ENCODE measurements at places on chromosomes 6 and 20. TPM values are rescaled to one million over a fixed set of nuclear protein-coding genes. Genes with fewer than 3 reads are reported as not detected.

Gene COL9A1
- not detected for total RNA-seq

Gene GPR63
- 1.3 TPM for total RNA-seq

Gene ARFGEF3
- 9.5 TPM for total RNA-seq

Gene SNHG17
- total RNA-seq, result 72.3 TPM

Gene TINAG
- total RNA-seq, result not detected

Gene SCRT2
- not detected for total RNA-seq

Gene CST5
- not detected for total RNA-seq

Gene OR12D3
- total RNA-seq, result not detected

Gene HLA-DOB
- 4.0 TPM for total RNA-seq

Gene ROS1
- not detected for total RNA-seq

Gene TREM2
- not detected for total RNA-seq

Gene BPIFB4
- not detected for total RNA-seq

Gene SNPH
- total RNA-seq, result 3.2 TPM

Gene UBE2J1
- 20.5 TPM for total RNA-seq

Gene TMEM217
- total RNA-seq, result 2.0 TPM

Gene OR2J3
- not detected for total RNA-seq

Gene IL17A
- total RNA-seq, result 0.14 TPM

Gene PDE7B
- 0.27 TPM for total RNA-seq

Gene KIZ
- total RNA-seq, result 12.2 TPM

Gene DEFB132
- not detected for total RNA-seq

Gene GGTLC1
- not detected for total RNA-seq

Gene ECT2L
- total RNA-seq, result not detected

Gene CCR6
- not detected for total RNA-seq

Gene NKX2-4
- not detected for total RNA-seq

Gene CSE1L
- total RNA-seq, result 78.6 TPM

Gene TOX2
- 3.6 TPM for total RNA-seq

Gene SLC17A1
- total RNA-seq, result 0.41 TPM

Gene ENPP4
- 12.5 TPM for total RNA-seq

Gene CDC25B
- total RNA-seq, result 168 TPM

Gene ABHD16A
- total RNA-seq, result 33.1 TPM

Gene TPX2
- 215 TPM for total RNA-seq

Gene B3GALT4
- total RNA-seq, result 3.7 TPM

Gene SLC26A8
- total RNA-seq, result not detected

Gene SIRPB1
- total RNA-seq, result 1.9 TPM

Gene SLC44A4
- total RNA-seq, result 0.29 TPM

Gene PIM1
- total RNA-seq, result 280 TPM

Gene VSTM2L
- total RNA-seq, result 0.30 TPM

Gene MBOAT1
- total RNA-seq, result 11.8 TPM

Gene PSMG4
- total RNA-seq, result 14.6 TPM

Gene CTSZ
- 37.1 TPM for total RNA-seq

Gene FAM162B
- total RNA-seq, result not detected

Gene XKR7
- total RNA-seq, result 0.09 TPM

Gene COL21A1
- total RNA-seq, result not detected

Gene EPB41L1
- total RNA-seq, result 0.20 TPM

Gene PAQR8
- total RNA-seq, result 11.4 TPM

Gene TMEM170B
- total RNA-seq, result 0.39 TPM

Gene TPBG
- 0.10 TPM for total RNA-seq

Gene ZC2HC1B
- not detected for total RNA-seq

Gene SCUBE3
- total RNA-seq, result 0.04 TPM

Gene FAM83B
- total RNA-seq, result not detected

Gene KIF3B
- total RNA-seq, result 21.9 TPM

Gene HLA-DRB1
- total RNA-seq, result 9.5 TPM

Gene PNRC1
- total RNA-seq, result 97.3 TPM

Gene CST4
- not detected for total RNA-seq

Gene NKX2-2
- not detected for total RNA-seq
